Calu3 (cell line): ENCODE measurements at places on chromosomes 7 and 10. TPM values are rescaled to one million over a fixed set of nuclear protein-coding genes. Genes with fewer than 3 reads are reported as not detected.

- DNase-seq, result no peak
Observed at GRCh38 chr7:74141705-74142104, 32.5 kb upstream of the EIF4H start.

- DNase-seq, result no peak
Observed at GRCh38 chr10:66222462-66223046, 703.3 kb upstream of the LRRTM3 start.

- no peak for DNase-seq
Observed at GRCh38 chr7:55369427-55370400, 4.6 kb downstream of the LANCL2 start.

DNA sequence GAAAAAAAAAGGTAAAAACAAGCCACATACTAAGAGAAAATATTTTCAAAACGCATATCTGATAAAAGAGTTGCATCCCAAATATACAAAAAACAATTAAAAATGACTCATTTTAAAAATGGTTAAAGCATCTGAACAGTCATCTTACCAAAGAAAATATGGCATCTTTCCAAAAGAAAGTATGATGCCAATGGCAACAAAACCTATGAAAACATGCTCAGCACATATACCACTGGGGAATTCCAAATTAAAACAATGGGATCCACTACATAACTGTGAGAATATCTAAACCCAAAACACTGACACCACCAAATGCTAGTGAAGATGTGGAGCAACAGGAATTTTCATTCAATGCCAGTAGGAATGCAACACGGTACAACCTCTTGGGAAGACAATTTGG, 39.3 kb downstream of the VSTM2A start:
- DNase-seq, result no peak

- DNase-seq, result no peak
Observed at GRCh38 chr7:28168393-28169158, 12.0 kb downstream of the JAZF1 start.

DNA sequence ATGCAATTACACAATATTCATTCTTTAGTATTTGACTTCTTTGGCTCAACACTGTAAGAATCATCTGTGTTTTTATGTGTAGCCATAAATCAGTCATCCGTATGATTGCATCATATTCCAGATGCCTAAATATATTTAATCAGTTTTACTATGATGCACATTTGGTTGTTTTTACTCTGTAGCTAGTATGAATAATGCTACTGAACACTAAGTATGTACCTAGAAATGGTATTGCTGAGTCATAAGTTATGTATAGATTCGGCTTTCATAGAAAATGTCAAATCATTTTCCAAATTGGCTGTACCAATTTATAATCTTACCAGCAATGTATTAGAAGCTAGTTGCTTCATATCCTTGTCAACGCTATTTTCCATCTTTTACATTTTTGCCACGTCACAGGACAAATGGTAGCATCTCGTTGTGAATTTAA, 197.3 kb upstream of the PLXNA4 start:
- no peak for DNase-seq

DNA sequence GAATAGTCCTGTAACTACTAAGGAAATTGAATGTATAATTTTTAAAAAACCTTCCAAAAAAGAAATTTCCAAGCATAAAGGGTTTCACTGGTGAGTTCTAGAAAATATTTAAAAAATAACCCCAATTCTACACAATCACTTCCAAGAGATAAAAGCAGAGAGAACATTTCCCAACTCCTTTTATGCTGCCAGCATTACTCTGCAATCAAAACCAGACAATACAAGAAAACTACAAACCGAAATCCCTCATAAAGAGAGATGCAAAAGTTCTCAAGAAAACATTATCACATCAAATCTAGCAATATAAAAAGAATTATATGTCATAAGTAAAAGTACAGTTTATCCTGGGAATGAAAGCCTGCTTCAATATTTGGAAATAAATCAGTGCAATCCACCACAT, 84.8 kb downstream of the OAT start:
- DNase-seq, result no peak

DNA sequence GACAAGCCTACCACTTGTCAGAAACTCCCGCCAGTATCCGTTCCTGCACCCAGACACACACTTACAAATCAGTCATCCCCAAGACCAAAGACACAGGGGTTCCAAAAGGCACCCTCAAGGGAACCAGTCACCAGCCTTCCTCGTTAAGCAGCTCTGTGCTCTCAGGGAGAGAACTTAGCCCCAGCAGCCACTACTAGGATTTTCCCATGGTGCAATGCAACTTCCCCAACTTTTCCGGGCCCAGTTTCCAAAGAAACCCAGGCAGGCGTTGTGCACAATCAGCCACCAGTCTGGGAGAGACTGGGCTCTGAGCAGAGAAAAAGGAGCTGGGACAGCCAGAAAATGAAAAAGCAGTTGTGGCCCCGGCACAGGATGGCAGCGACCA, 1.2 kb downstream of the DLG5 start:
- peak; percentile 39 for DNase-seq

GRCh38 chr10:71850021-71850742, 869 bp downstream of the PSAP start:
- no peak for DNase-seq

DNA sequence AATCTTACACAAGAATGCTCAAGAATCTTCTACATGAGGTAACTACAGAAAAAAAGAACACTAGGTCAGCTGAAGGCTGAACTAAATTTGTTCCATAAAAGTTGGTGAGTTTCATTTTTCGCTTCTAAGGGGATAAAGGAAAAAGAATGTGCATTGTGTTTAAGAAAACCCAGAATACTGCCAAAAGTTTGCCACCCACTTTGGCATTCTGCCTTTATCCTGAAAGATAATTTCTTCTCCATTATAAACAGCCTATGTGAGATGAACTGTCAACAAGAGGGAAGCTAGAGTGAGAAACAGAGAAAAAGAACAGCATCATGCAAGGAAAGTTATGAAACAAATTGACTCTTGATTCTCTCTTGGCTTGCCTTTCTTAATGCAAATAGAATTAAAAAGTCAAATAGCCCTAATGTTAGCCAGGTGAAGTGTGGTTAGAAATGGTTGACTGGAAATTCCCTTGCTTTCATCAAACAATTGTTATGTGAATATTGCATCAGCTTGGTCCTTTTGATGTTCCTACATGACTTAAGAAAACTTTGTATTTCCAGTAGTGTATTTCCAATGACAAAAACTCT, 25.8 kb downstream of the STEAP1 start:
- no peak for DNase-seq

DNA sequence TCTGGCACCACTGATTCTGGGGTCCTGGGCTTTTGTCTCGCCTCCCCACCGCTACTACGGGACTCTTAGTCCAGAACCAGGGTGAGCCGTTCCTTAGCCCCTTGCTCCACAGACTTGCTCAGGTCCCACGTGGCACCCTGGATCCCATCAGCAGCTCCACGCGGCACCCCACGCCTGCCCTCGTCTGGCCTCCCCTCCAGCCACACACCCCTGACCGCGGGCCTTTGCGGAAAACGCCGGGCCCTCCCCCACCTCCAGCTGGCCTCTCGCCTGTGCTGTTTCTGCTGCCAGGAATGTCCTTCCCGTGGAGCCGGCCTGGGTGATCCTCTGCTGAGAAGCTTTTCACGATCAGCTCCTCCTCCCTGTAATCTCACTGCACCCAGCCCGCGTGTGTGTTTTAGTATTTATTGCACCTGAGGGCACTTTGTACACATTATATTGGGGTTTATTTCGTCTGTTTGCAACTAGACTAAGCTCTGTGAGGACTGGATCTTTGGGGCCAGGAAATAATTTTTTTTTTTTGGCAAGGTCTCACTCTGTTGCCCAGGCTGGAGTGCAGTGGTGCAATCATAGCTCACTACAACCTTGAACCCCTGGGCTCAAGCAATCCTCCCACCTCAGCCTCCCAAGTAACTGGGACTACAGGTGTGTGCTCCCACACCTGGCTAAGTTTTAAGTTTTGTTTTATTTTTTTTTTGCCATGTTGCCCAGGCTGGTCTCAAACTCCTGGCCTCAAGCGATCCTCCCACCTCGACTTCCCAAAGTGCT, 10.5 kb upstream of the TTYH3 start:
- DNase-seq, result no peak

DNA sequence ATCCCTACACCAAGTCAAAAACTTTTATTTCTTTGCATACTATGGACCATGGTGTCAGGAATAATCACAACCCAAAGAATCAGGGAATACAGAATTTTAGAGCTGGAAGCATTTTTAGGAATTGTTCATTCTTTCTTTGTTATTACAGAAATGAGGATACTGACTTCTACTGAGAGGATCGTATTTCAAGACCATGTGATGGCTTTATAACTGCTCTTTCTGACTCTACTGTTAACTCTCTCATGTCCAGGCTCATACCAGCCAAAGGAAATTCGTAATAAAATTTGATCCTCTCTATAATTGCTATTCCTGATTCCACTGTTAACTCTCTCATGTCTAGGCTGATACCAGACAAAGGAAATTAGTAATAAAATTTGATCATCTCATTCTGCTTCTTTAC, 1050.9 kb upstream of the C7orf33 start:
- no peak for DNase-seq

DNA sequence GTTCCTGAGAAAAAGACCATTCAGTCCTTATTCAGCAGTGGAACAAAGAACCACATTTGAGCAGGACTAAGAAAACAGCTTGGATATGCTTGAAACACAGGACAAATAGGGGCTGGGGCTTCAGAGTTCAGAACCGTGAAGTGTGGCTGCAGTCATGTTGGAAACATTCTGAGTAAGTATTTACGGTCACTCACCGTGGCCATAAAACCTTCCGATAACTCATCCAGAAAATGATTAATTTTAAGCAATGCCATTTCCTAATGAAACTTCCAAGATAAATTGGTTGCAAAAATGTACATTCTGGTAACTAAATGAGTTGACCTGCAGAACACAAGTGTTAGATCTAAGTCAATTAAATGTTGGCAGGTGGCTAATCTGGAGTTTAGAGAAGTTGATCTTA, 279.2 kb downstream of the CXCL12 start:
- DNase-seq, result no peak

GRCh38 chr7:130920122-130920521, 186.1 kb upstream of the KLF14 start:
- DNase-seq, result no peak

DNA sequence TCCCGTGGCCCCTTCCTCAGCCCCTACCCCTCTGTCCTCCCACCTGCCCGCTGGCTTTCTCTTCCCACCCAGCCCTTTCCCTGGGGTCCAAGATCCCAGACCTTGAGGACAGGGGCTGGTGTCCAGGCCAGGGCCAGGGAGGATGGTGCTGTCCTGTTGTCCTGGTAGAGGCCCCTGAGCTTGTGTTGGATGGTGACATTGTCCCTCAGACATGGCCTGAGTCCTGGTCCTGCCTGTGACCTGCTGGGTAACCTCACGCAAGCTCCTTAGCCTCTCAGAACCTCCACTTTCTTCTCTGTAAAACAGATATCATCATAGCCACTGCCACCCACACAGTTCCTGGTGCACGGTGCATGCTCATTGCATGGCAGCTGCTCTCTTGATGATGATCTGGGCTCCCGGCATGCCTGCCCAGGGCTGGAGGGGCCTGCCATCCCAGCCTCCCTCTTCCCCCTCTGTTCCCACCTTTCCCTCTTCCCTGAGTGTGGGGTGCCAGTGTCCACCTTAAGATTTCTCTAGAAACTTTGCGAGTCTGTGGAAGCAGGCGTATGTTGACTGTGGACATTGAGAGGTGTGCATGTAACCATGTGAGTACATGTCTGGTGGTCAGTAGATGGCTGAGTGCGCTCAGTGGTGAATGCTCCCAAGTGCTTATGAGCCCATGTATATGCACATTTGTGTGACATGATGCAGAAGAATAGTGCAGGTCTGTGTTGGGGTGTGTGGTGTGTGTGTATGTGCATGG, 60.4 kb downstream of the NEURL1 start:
- no peak for DNase-seq

Gene CNTNAP2
- total RNA-seq, result 0.29 and 1.1 TPM in 2 replicates

Gene LYZL1
- not detected in 2 replicates for total RNA-seq

Gene ZNF365
- total RNA-seq, result 4.0 and 4.3 TPM in 2 replicates

Gene ZNF503
- total RNA-seq, result 12.5 and 12.8 TPM in 2 replicates

Gene THNSL1
- 6.6 and 7.0 TPM in 2 replicates for total RNA-seq
